ENCODE measurements at places on chromosomes 7 and 10.

GRCh38 chr10:126417220-126417825, 29.0 kb upstream of the ADAM12 start:
- DNase-seq = no peak

- DNase-seq = no peak
Measured at GRCh38 chr10:60627778-60628748, 150.2 kb upstream of the CDK1 start.

- DNase-seq = no peak
Measured at GRCh38 chr10:21975378-21975990, 28.0 kb downstream of the DNAJC1 start.

- DNase-seq = peak; percentile 61
Measured at GRCh38 chr10:117004227-117005025, 561 bp downstream of the SHTN1 start.

DNA sequence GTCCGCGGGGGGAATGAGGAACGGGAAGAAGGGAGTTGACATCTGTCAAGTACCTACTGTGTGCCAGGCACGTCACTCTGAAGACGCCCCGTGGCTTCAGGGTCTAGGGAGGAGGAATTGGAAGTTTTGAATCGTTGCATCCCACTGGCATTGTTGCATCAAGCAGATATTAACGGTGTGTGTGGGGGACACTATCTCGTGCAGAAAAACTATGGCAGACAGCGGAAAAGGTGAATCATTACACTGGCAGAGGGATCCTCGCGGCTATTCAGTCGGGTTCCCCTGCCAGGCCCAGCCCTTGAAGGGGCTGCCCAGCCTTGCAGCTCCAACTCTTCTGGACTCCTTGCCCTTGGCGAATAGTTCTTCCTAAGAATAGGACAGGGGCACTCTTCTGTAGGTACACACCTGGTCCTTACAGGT, 1.0 kb upstream of the KIAA1549 start:
- DNase-seq = no peak

GRCh38 chr10:69179089-69179742, 818 bp upstream of the SUPV3L1 start:
- DNase-seq = no peak

GRCh38 chr7:142250705-142251104, 7.2 kb downstream of the PRSS58 start:
- DNase-seq = no peak

All from left ventricle myocardium superior (tissue), 1 donor.